ENCODE measurements at places on chromosomes 1 and 21.

DNA sequence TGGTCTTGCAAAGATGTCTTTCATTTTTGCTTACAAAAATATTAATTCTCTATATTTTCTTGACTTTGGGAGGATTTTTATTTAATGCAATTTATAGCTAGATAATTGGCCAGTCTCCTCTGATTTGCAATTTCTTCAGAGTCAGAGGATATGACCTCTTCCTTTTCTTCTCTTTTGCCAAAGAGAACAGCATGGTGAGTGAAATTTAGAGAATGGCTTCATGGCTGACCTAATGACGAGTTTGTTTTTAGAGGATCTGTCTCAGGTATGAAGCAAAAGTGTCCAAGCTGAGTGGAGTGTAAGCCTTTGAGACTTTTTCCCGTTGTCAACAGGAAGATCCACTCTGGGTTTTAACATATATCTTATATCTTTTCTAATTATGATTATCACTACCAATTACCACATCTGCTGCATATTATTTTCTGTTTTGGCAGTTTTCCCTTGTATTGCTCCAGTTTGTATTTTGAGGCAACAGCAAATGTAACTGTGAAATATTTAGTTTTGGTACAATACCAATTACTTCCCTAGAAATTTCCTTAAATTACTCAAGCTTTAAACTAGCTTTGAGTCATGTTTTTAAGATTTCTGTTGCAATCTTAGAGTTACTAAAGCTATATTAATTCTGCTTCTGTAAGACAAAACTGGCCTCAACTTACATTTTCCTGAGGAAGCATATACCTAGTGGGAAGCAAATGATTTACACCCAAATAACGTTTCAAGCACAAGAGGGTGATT is 332.8 kb upstream of the ZRANB2 start:
- DNase-seq, result no peak

DNA sequence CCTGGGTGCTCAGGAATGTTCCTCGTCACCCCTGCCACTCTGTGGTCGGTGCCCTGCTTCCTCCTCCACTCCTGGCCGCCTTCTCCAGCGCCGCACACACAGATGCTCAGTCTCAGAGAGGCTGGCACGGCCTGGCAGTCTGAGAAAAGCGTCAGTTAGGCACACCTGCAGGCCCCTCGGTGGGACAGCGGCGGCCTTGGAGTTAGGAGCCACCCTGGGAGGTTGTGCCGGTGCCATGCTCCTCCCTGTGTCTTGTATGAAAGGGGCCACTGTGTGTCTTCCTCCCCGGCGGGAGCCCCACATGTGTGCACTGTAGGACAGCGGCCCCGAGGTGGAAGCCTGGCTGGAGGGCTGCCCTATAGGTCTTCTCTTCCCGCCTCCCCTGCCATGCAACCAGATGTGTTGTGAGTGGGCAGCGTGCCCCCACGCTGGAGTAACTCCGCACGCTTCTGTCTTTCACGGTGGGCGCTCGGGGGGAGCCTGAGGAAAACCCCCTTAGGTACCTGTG is 145.2 kb downstream of the PGBD5 start:
- DNase-seq, result peak; percentile 28

GRCh38 chr1:27564710-27565649 is 39.0 kb downstream of the AHDC1 start:
- no peak for DNase-seq

- no peak for DNase-seq
These were observed 16.8 kb downstream of the SUCO start for GRCh38 chr1:172549621-172550280.

DNA sequence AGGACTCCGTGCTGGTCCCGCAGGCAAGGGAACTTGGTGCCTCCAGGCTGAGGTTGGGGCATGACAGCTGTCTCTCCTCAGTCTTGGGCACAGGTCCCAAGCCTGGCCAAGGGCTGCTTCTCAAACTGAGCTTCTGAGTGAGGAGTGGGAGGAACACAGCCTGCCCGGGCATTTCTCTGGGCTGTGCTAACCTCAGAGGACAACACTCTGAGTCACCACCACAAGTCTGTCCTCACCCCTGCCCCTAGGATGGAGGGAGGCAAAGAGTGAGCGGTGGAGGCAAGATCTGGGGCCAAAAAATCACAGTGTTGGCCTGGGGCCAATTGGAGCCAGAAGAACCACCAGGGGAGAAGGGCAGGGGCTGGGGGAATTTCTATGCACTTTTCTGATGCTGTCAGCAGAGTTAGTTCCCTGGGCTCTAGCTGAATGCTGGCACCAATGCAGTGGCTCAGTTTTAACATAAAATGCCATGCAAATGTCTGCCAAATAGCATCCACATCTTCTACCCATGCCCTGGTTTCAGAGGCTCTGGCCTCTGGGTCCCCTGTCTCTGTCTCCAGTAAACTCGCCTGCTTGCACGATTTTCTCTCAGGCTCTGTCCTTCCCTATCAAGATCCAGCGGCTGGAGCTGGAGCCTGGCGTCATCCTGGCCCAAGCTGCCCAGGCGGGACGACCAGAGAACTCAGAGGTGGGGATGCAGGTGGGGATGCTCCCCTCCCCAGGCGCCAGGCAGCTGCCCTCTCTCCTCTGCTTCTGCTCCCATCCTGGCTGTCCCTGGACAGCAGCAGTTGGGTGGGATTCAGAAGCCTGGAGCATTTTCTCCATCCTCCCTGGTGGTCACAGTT is 11.0 kb upstream of the CDK18 start:
- no peak for DNase-seq

DNA sequence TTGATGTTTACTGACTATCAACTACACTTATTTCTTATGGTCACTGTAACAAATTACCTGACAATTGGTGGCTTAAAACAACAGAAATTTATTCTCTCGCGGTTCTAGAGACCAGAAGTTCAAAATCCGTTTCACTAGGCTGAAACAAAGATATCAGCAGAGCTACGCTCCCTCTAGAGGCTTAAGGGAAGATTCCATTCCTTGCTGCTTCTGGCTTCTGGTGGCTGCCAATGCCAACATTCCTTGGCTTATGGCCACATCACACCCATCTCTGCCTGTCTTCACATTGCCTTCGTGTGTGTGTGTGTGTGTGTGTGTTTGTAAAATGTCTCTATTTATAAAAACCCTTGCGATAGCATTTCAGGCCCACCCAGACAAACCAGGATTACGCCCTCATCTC is 66.4 kb downstream of the LMX1A start:
- no peak for DNase-seq

DNA sequence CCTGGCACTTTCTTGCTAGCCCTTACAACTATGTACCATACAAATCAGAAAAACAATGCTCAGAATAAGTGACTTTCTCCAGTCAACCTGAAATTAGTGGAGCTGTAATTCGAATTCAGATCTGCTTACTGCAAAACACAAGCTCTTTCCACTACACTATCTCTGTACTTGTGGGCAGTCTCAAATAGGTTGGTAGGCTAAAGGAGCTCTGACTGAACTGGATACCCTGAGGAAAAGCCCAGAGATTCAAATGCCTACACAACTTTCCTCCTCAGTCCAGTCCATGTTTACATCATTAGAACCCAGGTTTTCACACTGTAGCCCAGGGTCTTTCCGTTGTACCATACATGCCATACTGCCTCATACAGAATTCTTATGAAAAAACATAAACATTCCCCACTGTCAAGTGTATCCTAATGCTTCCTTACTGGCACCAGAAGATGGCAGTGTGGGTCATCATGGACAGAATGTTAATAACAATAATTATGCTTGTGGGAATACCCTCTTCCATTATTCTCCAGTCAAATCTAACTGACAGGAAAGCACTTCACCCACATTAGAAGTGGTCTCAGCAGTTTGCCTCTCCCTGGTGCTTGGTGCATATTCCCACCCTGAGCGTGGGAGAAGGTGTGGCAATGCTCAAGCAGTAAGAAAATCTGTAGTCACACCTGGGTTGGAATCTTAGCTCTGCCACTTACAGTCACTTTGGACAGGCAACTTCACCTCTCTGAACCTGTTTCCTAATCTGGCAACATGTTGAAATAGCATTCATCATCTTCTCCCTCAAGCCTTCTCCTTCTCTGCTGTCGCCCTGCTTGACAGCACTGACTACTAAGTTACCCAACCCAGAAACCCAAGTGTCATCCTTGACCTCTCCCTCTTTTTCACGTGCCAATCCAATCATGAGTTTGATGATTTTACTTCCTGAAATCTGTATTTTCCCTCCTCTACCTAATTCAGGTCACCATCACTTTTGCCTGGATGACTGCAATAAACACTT is 14.4 kb upstream of the ZFYVE9 start:
- no peak for DNase-seq

All from activated T-cell treated with anti-CD3 and anti-CD28 coated beads, Interleukin-2, amount 50 U/mL, for 24 hours (primary cell).